ENCODE measurements at places on chromosomes 1 and 21.

DNA sequence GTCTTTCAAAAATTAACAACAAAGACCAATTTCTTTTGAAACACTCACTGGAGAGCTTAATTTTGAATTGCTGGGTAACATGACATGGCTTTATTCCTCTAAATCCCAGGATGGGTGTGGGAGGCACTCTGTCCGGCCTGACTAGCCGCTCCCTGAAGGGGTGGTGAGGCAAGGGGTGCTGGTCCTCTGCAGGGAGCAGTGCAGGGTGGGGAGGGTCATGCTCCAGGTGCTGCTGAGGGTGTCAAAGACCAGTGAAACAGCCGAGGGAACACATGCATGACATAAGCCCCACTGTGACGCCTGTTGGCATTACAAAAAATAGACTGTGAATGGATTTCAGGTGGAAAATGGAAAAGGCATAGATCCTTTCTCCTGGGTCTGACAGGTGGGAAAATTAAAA lies 223.7 kb downstream of the VAV3 start:
- DNase-seq = no peak

DNA sequence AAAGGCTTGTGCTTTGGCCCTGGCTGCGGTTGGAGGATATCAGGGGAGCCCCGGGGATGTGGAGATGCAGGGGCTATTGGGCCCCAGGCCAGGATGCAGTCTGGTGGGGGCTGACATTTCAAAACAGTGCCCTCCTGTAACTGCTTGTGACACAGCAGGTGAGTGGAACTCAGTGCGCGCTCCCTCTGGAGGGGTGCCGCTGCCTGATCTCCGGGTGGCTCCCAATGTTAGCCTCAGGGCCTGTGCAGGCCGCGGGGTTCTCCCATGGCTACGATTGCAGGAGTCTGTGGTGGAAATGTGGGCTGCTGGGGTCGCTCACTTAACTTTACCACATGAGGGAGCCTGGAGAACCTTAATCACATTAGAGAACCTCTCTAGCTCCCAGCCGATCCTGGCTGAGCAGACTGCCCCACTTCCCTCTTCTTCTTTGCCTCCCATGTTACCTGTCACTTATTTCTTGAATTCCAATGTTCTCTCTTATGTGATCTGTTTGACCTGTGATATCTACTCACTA lies 163.2 kb downstream of the FMN2 start:
- DNase-seq = no peak

DNA sequence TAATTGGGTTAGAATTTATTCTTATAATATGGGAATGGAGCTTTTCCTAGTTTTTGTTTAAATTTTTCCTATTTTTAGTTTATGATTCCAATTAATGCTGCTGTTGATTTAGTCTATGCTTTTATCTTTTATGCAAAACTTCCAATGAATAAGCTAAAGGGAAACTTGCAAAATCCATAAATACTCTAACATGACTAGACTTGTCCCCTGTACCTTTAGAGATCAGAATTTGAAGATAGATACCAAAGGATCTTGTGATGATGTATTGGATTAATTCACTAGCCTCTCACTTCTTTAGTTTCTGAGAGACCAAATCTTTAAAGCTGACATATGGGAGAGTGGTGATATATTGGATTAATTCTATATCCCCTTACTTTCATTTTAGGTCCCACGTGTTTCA lies 306.6 kb upstream of the PRMT6 start:
- DNase-seq = no peak

- DNase-seq = no peak
Measured at GRCh38 chr1:228185641-228185965, 20.0 kb downstream of the IBA57 start.

- DNase-seq = no peak
Measured at GRCh38 chr1:25474439-25475047, 43.8 kb downstream of the MACO1 start.

- DNase-seq = no peak
Measured at GRCh38 chr21:14533499-14534428, 12.4 kb downstream of the SAMSN1 start.

- DNase-seq = no peak
Measured at GRCh38 chr1:229432116-229432461, 1.8 kb downstream of the ACTA1 start.

GRCh38 chr1:10400013-10400412 lies 1.1 kb downstream of the PGD start:
- no peak for DNase-seq

DNA sequence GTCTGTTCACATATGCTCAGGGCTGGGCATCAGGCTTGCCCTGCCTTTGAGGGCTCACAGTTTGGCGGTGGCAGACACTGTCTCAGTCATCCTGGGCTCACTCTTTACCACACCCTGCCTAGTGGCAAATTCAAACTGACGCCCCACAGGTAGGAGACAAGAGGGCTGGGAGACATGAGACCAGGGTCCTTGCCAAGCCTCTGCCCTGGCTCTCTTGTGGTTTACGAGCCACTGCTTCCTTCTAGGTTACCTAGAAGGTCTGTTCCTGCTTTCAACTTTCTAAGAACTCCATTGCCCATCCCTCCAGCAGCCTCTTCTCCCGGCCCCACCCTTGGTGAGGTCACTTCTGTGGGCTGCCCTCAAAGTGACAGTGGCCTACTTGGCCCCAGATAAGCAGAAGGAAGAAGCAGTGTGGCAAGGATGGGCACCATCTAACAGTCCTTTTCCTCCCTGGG lies 10.5 kb downstream of the KIF21B start:
- DNase-seq = no peak

GRCh38 chr1:238675221-238675620 lies 711.1 kb upstream of the CHRM3 start:
- DNase-seq = no peak

DNA sequence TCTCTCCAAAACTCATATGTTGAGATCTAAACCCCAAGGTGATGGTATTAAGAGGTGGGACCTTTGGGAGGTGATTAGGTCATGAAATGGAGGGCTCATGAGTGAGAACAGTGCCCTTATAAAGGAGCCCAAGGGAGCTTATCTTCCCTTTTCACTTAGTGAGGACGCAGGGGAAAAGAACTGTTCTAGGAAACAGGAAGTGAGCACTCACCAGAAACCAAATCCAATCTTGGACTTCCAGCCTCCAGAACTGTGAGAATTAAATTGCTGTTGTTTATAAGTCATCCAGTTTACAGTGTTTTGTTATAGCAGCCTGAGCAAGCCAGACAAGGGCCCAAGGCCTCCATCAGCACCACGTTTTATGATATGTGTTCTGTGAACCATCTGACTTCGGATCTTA lies 60.3 kb upstream of the LRRC8D start:
- DNase-seq = no peak

GRCh38 chr1:245041058-245041698 lies 113.6 kb upstream of the KIF26B start:
- DNase-seq = no peak

- no peak for DNase-seq
Measured at GRCh38 chr1:67711855-67712212, 26.8 kb downstream of the GADD45A start.

- DNase-seq = no peak
Measured at GRCh38 chr1:31985430-31985829, 28.2 kb upstream of the KHDRBS1 start.

GRCh38 chr1:205477121-205477758 lies 21.4 kb upstream of the BLACAT1 start:
- no peak for DNase-seq

- no peak for DNase-seq
Measured at GRCh38 chr1:242585616-242586359, 61.3 kb upstream of the PLD5 start.

DNA sequence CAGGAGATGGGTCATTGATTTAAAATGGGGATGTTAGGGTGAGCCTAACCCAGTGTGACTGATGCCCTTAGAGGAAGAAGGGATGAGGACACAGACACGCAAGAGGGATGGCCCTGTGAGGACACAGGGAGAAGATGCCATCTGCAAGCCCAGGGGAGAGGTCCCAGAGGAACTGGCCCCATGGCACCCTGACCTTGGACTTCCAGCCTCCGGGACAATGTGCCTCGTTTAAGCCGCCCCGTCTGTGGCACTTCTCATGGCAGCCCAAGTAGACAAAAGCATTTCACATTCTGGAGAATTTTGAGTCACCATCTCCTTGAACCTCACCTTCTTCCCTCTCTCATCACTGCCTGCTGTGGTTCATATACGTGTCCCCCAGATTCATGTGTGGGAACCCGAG lies 20.1 kb upstream of the PCBP3 start:
- DNase-seq = no peak

DNA sequence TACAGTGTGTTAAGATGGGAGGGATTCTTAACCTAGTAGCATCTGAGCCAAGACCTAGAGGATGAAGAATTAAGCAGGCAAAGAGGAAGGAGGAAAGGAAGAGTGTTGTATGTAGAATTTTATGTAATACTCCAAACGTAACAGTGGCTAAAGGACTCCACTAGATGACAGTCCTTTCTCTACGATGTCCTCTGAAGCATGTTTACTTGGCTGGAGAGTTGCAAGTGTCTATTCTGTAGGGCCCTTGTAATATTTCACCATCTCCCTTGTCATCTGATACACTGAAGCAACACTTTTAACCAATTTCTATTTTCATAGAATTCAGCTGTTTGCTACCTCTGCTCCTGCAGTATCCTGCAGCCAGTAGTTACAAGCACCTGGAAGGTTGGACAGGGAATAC lies 2.2 kb upstream of the YBX1 start:
- DNase-seq = no peak

GRCh38 chr1:31155216-31155806 lies 84.4 kb downstream of the NKAIN1 start:
- peak; percentile 29 for DNase-seq

GRCh38 chr21:31957631-31958030 lies 84.8 kb downstream of the HUNK start:
- no peak for DNase-seq

GRCh38 chr1:86971778-86972177 lies 57.3 kb downstream of the HS2ST1 start:
- DNase-seq = no peak

- DNase-seq = no peak
Measured at GRCh38 chr1:246954126-246954525, 22.4 kb upstream of the AHCTF1 start.

GRCh38 chr1:97907886-97908285 lies 12.9 kb downstream of the DPYD start:
- no peak for DNase-seq

DNA sequence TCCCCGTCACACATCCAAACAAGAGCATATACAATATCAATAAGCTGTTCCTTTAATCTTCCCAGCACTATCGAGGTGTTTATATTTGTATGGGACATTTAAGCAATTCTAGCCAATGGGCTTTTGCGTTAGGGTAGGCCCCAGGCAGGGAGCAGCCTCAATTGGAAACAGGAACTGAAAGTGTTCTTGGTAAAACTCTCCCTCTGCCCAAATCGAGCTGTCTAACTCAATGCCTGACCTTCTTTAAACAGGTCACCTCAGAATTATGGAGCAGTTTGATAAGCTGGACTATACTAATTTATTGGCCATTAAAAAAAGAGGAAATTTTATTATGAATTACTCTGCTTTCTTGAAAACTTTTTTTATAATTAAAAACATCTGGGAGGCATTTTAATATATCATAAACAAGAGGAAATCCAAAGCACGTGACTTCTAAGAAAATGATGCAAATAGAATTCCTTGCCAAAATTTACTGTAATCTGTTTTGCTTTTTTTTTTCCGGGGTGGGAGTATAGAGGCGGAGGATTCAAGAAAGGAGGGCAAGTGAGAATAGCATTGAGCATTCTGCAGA lies 498.1 kb downstream of the LMO4 start:
- peak; percentile 76 for DNase-seq

DNA sequence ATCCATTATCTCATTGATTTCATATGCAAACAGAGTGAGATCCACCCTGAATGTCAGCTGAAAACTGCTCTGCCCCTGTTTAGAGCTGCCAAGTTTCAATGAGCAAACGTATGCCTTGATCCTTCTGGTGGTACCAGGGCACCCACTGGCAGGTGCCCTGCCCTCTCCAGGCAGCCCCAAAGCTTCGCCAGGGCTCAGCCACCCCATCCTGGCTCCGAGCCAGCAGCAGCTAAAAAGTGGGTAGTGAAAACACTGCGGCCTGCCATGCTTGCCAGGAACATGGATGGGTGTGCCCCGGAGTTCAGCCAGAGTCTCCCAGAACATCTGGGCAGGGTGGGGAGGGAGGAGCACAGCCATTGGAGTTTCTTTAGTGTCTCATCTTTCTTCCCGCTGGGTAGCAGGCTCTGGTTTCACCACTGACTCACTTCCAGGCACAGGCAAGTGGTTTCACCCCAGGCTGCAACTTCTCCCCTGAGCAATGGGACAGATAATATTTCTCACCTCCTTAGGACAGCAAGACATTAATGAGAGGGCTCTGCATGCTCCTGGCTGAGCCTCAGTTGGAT lies 8.1 kb upstream of the LMX1A start:
- no peak for DNase-seq

DNA sequence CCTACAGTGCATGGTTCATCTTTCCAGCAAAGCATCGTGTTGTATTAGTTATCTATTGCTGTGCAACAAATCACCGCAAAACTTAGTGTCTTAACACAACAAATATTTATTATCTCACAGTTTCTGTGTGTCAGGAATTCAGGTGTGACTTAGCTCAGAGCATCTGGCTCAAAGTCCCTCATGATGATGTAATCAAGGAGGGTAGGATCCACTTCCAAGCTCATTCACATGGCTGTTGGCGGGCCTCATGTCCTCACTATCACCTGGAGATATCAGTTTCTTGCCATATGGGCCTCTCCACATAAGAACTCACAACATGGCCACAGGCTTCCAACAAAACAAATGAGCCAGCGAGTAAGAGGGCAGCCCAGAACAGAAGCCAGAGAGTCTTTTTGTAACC lies 135.6 kb upstream of the GJB5 start:
- DNase-seq = no peak

GRCh38 chr1:51512606-51513005 lies 6.5 kb downstream of the EPS15 start:
- DNase-seq = no peak

DNA sequence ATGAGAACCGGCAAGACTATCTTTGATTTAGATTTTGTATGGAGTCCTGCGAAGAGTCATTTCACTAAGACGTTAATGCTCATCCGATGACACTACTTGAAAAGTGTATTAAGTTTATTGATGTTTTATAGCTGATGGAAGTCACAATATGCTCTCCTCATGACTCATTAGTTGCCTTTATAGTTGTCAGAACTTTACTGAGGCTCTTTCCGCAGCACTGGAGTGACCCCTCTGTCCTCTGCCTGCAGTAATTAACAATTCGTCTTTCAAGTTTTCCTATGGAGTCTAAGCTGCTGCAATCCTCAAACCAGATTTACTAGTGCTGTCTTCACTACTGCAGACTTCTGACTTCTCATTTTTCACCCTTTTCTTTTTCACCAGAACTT lies 853 bp downstream of the USP16 start:
- no peak for DNase-seq

DNA sequence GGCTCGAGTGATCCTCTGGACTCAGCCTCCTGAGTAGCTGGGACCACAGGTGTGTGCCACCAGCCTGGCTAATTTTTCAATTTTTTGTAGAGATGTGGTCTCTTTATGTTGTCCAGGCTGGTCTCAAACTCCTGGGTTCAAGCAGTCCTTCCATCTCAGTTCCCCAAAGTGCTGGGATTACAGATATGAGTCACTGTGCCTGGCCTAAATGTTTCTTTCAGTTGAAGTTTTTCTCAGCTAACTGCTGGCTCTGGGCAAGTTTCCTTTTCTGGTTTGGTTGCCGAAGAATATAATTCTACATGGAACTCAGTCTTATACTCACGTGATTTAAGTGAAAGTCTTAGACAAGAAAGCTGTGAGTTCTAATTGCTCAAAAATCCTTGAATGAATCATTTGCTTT lies 57.0 kb downstream of the SASS6 start:
- DNase-seq = no peak

Measured in fibroblast of skin of left biceps (primary cell).